ENCODE measurements at places on chromosomes 11 and 22. TPM values are rescaled to one million over a fixed set of nuclear protein-coding genes. Genes with fewer than 3 reads are reported as not detected.

The OPCML gene
- polyA plus RNA-seq, result 12.3 TPM

The PTDSS2 gene
- polyA plus RNA-seq, result 37.3 TPM

The PKNOX2 gene
- polyA plus RNA-seq, result 13.7 TPM

The TRIM29 gene
- polyA plus RNA-seq, result 1.2 TPM

The TREH gene
- polyA plus RNA-seq, result 1.7 TPM

GRCh38 chr11:11400635-11401232, 47.7 kb upstream of the CSNK2A3 start:
- no peak for DNase-seq

DNA sequence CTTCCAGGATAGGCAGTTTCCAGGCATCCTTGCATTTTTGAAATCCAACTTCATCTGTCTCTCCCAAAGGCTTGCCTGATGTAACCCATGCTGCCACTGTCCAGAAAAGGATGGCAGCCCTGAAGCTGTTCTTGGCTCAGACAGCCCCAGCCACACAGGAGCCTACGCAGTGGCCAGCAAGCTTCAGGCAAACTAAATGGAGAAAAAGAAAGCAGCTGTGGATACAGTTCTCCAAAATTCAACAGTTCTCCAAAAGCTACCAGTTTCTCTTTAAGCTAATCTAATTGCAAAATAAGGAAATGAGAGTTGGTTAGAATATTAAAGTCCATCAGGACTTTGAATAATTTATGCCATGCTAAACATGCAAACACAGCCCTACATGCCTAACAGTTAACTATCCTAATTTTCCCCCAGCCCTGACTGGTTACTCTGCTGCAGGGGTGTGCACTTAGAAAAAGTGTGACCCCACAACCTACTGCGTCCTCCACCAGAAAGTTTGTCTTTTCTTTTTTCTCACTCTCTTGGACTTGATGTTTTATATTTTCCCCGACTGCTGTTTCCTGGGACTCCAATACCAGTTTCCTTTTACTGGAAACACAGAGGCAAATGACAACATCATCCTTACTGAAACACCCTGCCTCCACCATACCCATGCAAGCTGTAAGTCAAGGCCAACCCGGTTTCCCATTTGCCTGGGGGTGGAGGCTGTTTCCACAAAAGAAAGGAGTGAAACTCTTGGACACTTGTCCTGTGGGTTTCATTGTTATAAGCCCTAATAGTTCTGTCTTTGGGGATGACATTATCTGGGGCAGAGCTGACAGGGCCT, 69.1 kb upstream of the OR5AN1 start:
- no peak for DNase-seq

- DNase-seq, result no peak
These were observed 271.7 kb downstream of the CTTN start for GRCh38 chr11:70669871-70670675.

DNA sequence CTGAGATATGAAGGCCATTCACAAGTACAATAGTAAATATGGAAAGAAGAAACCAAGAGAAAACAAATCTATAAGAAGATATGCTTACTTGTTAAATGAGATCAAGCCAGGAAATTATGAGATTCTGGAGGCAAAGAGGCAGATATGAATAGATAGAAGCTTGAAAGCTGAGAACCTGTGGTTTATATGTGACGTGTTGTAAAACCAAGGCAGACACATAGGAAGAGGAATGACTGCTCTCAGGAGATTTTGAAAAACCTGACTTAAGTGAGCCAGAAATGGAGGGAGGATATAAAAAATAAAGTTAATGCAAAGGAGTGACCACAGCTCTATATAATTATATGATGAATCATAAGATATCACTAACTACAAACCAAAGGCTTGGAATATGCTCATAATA, 1160.5 kb upstream of the CNTN5 start:
- no peak for DNase-seq

DNA sequence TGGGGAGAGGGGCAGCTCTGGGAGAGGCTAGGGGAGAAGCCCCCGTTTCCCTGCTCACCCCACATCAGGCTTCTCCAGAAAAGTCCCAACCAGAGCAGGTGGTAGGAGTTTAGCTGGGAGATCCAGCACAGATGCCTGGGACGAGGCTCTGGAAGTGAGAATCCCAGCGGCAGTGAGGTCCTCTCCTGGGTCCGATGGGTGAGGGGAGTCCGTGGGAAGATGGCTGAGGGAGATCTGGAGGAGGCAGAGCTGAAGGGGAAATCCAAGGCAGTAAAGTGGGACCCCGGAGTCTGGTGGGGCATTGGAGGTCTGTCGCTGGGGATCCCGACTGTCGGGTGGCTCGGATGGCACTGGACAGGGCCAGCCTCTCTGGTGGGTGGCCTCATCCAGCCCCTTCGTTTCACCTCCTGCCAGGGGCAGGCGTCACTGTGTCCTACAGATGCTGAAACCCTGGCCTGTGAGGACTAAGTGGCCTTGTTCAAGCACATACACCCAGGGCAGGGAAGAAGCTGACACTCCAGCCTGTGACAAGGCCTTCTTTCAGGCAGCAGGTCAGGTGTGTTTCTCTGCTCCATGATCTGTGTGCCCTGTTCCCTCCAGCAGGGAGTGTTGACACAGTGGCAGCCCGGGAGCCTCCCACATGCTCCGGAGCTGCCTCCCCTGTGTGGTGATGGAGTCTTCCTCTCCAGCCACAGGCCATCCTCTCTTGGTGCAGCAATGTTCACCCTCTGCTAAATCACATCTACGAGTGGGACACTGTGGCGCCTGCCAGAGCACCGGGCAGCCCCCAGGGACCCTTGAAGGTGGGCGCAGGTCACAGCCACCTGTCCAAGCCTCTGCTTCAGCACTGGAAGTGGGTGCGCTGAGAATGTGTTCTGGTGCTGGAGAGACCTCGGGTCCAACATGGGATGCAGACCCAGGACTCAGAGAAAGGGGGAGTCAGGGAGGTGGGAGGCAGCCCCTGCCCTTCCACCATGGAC, 850.8 kb downstream of the BRD1 start:
- no peak for DNase-seq

DNA sequence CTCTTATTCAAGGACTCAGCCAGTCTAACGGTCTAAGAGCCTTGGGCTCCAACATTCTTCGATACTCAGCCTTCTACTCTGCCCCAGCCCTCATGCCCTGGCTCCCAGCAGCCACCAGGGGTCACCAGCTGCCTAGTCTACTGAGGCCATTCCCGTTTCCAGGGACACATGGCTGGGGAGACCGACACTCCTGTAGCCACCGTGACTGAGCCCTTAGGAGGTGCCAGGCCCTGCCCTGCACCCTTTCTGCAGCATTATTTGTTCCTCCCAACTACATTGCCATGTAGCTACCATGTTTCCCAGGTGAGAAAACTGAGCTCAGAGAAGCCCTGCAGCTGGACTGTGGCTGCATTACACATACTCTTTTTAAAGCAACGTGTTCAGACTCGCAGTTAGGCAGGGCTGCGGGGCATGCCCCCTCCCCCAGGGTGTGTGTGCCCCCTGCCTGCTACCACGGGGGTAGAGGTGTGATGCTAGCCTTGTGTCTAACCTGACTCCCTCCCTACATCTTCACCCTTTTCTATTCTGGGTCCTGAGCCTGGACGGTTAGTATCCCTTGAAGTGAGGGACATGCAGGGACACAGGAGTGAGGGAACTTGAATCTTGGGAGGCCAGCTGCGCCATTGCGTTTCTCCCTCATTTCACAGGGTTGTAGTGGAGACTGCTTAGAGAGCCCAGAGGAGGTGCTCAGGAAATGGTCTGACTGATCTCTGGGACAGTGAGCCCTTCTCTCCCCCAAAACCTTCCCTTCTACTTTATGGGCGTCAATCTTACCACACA, 17.5 kb downstream of the ATG16L2 start:
- no peak for DNase-seq

DNA sequence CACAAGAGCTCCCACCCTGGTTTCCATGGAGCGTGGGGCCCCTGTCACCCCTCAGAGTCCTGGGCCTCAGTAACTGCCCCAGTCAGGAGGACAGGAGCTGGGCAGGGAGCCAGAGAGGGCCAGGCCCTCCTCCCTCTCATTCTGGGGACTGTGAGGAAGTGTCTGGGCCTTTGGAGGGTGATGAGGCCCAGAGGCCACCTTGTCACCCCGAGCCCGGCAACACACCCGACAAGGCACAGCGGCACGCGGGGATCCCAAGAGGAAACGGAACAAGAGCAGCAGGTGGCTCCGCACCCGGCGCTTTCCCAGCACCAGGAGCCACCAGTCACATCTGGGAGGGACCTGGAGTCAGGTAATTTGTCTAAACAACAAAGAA, 72.1 kb downstream of the CELSR1 start:
- DNase-seq, result no peak

GRCh38 chr22:23113847-23114720, 27.7 kb downstream of the RSPH14 start:
- no peak for DNase-seq

DNA sequence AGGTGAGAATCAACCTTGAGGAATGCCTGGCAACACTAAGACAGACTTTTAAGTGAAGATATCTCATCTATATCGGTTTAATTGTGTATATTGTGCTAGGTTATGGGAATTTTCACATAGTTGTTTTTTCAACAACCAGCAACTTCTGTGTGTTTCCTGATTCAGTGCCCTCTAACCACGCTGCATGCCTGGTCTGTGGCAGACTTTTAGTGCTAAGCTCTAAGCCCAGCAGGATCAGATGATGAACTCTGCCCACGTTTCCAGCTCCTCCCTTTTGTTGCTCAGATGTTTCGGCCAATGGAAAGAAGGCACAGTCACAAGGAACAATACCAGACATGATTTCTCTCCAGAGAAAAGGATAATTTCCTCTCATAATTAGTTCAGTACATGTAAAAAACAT, 1.4 kb upstream of the VWA5A start:
- DNase-seq, result no peak

- no peak for DNase-seq
These were observed 12.8 kb downstream of the BRSK2 start for GRCh38 chr11:1402355-1403077.

DNA sequence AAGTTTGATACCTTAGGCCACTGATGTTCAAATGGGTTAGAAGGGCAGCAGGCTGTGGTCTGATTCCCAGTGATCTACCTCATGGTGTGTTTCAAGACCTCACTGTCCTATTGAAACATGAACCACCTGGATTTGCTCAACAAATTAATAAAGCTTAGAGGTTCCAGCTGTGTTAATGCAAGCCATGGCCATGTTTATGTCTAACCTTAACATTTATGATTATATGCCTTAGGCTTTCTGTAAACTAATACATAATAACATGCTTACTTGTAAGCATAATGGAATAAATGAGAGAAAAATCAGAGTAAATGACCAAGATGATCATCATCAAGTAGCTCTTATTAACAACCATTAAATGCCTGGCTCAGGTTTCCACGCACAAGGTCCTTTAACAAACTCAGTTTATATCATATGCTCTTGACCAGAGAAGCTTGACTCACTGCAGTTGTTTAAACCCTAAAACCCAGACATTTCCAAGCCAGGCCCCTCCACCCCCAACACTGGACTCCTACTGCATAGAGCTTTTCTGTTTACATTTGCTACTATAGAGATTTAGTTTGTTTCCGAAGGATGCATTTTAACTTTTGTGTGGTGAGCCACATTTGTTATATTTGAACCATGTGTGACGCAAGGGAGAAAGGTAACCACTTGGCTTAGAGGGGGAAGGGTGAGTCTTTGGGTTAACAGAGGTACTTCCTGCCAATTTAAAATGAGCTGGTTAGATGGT, 43.7 kb downstream of the KREMEN1 start:
- no peak for DNase-seq

GRCh38 chr11:96196181-96196662, 146.8 kb downstream of the MAML2 start:
- DNase-seq, result no peak

DNA sequence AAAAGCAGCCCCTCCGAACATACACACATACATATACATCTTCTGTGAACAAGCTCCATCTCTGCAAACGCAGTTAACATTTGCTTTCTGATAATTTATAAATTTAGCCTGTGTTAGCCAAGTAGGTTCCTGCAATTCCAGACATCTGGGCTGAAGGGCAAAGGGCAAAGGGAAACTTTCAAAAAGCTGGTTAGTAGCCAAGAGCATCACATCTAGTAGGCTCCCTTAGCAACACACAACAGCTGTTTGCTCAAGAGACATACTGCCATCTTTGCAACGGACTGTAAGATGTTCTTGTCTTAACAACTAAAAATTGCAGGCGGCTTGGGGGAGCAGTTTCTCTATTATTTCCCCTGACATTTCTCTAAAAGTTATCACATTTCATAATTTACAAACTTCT, 134.9 kb downstream of the RBFOX2 start:
- DNase-seq, result peak; percentile 52

DNA sequence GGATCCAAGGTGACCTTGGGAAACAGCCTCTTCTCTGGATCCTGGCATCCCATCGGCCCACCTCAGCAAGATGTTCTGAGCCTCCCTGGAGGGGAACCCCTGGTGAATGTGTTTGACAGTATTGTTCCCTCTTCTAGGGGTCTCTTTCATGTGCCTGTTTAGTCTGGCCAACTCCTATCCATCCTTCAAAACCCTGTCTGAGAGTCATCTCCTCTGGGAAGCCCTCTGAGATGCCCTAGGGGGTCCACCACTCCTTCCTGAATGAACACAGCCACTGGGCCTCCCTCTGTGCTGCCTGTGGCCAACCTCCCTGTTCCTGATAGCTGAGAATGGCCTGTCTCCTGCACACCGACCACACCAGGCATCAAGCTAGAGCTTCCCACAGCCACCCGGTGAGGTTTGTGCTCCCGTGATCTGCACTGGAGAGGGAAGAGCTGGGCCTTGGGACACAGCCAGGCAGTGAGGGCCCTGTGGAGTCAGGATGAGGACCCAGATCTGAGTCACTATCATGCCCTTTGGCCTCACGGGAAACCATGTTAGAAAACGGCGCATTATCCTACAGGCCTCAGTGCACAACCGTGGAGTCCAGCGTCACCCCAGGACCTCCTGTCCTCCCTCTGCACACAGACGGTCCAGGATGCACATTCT, 8.8 kb downstream of the WNT7B start:
- no peak for DNase-seq
